Stimulated activated CD4-positive, alpha-beta T cell treated with anti-CD3 and anti-CD28 coated beads, Interleukin-15, amount 100 ng/mL, for 1 hour (primary cell): ENCODE measurements at places on chromosomes 13 and 19.

DNA sequence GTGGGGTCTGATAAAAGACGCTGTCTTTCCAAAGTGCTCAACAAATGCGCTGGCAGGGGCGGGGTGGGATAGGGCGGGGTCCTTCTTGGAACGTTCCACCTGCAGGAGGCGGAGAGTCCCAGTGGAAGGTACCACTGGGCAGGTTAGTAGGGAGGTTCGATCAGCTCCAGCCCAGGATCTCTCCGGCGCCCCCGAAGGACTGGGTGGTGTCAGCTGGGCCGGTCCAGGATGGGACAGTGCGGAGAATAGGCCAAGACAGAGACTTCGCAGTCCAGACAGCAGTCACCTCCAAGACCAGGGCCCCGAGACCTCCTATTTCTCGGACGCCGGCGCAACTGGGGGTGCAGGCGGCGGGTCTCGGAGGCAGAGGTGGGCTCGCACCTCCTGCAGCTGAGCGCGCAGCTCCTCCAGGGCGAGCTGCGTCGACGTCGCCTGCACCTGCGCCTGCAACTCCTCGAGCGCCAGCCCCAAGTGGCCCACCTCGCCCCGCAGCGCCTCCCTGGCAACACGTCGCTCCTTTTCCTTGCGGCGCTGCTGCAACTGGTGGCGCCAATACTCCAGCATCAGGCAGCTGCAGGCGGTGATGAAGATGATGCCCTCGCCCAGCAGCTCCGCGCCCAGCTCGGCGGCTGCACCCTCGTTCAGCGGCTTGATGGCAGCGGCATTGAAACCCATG, 21.6 kb downstream of the VASP start:
- DNase-seq: no peak

- DNase-seq: no peak
Observed at GRCh38 chr19:56096665-56097064, 24.4 kb downstream of the ZNF787 start.

- DNase-seq: no peak
Observed at GRCh38 chr13:113183450-113184129, 24.9 kb downstream of the PCID2 start.

DNA sequence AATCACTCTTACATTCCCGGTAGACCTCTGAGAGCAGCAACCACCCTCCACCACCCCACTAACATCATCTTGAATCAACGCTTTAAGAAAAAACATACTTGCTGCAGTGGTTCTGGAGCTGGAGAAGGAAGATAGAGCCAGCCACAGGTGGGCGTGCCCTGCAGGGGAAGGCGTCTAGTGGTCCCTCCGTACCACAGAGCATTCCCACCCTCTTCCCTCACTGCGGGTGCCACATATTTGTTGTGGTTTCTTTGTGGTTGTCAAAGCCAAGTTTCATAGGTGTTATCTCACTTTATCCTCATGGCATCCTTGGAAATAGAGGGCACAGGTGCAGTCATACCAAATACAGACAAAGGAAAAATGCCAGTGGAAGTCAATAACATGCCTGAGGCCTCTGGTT, 22.2 kb downstream of the COL4A2 start:
- DNase-seq: no peak

DNA sequence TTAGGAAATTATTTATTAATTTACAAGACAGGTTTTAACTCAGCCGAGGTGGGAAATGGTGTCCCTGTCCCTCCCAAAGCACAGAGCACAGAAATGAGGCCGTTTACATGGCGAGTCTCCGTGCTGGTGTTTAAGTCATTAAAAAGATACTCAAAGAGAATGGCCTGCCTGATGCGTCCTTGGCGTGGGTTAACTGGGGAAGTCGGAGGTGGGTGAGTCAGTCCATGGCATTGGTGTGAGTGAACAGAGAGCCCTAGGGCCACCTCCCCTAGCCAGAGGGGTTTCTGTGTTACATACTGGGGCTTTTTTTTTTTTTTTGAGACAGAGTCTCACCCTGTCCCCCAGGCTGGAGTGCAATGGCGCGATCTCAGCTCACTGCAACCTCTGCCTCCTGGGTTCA, 3.9 kb downstream of the FEM1A start:
- no peak for DNase-seq

DNA sequence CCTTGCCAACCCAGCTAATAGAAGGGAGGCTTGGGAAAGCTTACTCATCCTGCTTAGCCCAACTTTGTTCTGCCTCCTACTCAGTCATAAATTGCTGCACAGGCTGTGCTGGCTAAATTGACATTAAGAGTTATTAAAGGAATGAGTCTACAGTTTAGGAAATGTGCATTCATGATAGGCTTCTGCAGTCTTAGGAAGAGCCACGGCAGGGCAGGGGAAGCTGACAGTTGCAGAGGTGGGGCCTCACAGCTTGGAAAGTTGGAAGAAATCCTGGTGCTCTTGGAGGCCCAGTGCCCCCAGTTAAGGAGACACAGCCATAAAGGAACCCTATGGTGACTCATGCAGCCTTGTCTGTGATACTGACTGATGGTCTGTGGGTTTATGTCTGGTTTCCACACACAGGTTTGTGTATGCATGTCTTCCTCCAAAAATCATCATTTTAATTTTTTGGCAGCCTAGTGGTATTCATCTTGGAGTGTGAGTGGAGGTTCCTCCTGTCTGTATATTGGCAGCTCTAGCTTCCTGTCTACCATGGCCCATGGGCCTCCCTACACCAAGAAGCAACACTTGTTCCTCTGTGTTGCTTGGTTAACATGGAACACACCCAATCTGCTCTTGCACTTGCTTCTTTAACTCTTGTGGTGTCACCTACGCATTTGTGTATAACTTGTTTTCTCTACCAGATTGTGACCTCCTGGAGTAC, 135.0 kb upstream of the KL start:
- no peak for DNase-seq

DNA sequence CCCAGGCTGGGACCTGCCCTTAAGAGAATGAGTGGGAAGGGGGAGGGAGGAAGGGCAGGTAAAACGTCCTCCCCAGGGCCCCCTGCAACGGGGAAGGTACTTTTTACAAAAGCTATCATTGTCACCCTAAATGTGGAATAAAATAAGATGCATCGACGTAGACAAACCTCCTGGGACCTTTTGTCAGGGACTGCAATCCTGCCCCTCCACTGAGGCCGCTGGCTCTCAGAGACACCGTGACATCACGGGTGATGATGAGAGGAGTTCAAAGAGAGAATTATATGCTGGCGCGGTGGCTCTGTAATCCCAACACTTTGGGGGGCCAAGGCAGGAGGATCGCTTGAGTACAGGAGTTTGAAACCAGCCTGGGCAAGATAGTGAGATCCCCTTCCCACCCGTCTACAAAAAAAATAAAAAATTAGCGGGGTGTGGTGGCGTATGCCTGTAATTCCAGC, 1.8 kb upstream of the MYBPC2 start:
- DNase-seq: no peak

- no peak for DNase-seq
Observed at GRCh38 chr19:29620931-29621351, 14.9 kb downstream of the POP4 start.

GRCh38 chr13:37385248-37385647, 213.3 kb downstream of the POSTN start:
- DNase-seq: no peak

DNA sequence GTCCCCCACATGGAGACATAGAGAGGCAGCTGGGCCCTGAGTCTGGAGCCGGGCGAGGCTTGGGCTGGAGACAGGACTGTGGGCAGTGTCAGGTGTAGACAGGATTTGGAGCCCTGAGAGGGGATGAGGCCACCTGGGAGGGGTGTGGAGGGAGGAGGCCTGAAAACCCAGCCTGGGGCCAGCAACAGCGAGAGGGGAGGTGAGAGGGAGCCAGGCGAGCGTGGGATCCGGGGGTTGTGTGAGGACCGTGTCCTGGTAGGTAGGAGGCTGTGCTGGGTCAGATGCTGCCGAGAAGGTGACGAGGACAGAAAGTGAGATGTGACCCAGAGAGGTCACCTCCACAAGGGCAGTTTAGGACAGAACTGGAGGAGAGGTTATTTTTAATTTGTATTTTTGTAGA, 7.4 kb downstream of the MPND start:
- DNase-seq: no peak

- no peak for DNase-seq
Observed at GRCh38 chr19:34319785-34320184, 45.2 kb upstream of the GPI start.

DNA sequence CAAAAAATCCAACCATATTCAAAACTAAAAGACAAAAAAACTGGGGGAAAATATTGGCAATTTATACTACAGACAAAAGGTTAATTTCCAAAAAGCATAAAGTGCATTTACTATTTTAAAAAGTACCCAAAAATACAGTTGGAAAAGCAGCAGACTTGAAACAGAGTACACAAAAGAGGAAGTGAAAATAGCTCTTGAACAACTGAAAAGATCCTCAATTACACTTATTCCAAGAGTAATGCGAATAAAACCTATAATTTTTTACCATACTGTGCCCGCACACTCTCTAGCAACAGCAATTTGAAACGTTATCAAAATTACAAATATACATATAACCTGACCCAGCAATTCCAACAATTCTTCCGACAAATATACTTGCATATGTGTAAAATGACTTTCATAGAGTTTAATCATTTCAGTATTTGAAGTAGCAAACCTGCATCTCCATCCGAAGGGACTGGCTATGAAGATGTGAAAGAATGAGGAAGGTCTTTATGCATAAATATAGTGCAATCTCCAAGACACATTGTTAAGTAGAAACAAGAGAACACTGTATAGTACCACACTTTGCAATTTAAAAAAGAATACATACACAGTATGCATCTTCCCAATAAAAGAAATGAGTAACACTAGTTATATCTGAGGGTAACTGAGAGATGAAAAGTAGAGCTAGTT, 25.4 kb downstream of the ALG5 start:
- no peak for DNase-seq

DNA sequence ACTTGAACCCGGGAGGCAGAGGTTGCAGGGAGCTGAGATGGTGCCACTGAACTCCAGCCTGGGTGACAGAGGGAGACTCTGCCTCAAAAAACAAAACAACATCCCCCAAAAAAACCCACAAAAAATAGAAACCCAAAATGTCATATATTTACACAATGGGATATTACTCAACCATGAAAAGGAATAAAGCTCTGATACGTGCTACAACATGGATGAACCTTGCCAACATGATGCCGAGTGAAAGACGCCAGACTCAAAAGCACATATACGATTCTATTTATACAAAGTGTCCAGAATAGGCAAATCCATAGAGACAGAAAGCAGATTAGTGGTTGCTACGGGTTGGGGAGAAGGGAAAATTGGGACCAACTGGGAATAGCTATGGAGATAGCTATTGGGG, 2.1 kb upstream of the TPRX1 start:
- DNase-seq: no peak

DNA sequence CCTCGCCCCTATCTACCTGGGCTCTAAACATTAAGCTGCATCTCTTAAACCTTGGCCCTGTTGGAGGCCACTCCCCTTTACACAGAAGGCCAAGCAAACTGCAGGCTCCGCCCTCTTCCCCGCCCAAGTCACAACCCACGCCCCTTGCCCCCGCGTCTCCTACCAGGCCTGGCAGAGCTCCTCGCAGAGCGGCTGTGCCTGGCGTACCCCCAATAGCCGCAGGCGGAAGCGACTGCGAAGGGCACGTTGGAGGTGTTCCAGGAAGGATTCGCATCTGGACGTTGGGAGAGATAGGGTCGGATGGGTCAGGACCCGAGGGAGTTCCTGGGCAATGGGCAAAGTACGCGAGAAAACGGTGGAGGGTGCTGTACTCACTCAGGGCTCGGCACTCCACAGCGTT, 5.9 kb downstream of the RTBDN start:
- peak; percentile 24 for DNase-seq

- no peak for DNase-seq
Observed at GRCh38 chr13:99996381-99996973, 14.9 kb downstream of the ZIC2 start.

DNA sequence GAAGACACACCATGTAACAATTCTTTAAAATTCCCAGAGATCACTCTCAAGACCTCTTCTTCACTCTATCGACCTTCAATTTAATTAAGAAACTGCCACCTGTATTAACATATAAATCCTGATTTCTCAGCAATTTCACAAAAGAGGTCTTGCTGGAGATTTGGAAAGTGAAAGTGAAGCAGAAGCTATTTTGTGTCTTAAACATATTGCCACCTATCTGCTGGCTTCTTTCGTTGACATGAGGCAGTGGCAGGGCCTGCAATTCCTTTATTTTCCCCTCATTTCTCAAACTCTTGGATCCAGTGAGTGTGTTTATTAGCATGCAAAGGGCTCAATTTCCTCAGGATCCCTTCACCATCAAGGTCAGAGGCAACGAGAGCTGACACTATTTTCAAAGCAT, 780.2 kb upstream of the SLITRK1 start:
- DNase-seq: no peak

DNA sequence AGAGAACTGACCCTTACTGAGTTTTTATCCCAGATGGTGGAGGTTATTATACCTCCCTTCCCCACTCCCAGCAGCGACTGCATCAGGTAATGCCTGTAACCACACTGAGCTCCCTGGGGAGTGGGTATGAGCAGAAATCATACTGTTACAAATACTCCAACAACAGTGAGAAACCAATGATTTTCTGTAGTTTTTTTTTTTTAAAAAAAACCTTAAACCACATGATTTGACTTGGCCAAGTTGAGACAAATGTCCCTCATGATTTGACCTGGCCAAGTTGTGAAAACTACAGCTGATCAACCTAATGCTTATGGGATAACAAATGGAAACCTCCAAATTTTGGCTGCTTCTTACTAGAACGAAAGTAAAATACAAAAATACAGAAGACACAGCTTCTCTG, 33.1 kb upstream of the SERP2 start:
- no peak for DNase-seq

DNA sequence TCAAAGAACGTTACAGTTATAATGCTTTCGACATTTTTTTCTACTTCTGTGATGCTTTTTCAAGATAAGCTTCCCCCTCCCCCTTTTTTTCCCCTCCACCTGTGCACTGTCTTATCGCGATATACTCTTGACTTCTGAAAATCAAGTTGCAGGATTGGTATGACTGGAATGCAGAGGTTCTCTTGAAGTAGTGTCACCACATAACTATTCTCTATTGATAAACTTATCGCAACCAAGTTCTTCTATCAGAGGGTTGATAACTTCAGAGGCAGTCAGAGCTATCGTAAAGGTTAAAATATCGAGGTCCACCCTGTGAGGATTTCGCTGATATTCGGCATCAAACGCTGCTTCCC, 820 bp downstream of the EID2 start:
- no peak for DNase-seq
